CD4-positive, alpha-beta T cell treated with Interferon alpha-2 for 1 hour (primary cell): ENCODE measurements at places on chromosomes 2 and 18.

DNA sequence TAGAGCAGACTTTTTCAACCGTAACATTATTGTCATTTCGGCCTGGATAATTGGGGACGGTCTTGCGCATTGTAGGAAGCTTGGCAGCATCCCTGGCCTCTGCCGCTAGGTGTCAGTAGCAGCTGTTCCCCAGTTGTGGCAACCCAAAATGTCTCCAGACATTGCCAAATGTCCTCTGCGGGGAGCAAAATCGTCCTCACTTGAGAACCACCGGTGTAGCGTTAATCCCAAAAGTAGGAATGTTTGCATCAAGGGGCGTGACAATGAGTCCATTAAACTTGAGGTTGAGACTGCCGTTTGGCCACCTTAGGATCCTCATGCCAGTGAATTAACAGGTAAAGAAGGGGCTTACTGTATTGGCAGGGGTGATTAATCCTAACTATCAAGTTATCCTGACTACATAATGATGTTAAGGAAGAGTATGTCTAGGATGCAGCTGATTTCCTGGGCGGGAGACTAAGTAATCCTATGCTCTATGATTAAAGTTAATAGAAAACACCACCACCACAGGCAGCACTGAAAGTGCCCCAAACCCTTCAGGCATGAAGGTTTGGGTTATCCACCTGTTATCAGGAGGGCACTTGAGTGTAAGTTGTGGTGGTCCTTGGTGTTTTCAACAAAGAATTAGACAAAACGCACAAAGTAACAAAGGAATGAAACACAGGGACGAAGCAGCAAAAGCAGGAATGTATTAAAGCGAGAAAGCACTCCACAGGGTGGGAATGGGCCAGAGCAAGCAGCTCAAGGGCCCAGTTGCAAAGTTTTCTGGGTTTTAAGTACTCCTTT is 4.9 kb upstream of the ZC3H8 start:
- DNase-seq: peak; percentile 83

GRCh38 chr2:70503896-70504295 is 49.7 kb downstream of the TGFA start:
- DNase-seq: no peak

- DNase-seq: no peak
These were observed 935.0 kb downstream of the TRIB2 start for GRCh38 chr2:13651684-13652131.

DNA sequence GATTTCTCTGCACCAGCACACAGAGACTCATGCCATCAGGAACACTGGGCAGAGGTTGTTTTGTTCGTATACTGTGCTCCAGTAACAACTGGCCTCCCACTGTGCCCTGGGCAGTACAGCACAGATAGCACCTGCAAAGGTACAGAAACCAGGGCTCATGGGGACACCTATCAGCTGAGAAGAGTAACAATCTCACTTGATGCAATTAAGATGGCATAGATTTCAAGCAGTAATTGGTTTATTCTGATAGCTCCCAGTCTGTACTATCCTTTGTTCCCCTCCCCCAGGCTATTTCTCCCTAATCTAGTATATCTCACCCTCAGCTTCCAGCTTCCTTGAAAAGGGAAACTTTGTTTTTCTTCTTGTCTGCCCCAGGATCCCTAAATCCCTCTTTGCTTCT is 343.9 kb upstream of the MMADHC start:
- DNase-seq: no peak

- no peak for DNase-seq
These were observed 273.6 kb upstream of the NCKAP5 start for GRCh38 chr2:133841900-133842299.

DNA sequence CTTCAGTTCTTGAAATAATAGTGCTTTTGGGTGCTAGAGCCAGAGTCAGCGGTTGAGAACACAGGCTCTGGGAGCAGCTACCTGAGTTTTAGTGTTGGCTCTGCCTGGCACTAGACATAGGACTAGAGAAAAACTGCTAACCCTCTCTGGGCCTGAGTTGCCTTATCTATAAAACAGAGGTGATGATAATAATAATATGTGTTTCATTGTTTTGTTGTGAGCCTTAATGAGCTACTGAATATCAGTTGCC is 391.7 kb downstream of the PTPRM start:
- no peak for DNase-seq

DNA sequence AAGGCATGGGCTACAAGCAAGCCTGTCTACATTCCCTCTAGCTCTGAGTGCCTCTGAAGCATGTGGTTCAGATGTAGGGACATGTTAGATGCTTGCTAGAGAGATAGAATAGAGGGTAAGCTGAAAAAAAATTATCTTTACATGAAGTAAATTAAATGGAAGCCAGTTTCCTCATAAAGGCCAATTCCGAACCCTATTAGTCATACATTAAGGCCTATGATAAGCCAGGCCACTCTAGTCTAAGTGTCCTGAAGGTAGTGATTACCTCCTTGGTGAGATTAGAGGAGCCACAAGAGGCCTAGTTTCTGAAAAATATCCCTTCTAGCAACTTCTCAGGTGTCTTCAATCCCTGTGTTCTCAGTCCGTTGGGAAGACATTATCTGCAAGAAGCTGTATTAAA is 72.4 kb upstream of the NPAS2 start:
- no peak for DNase-seq

GRCh38 chr18:59448546-59448945 is 89.5 kb upstream of the LMAN1 start:
- no peak for DNase-seq

GRCh38 chr18:79569720-79570119 is 109.9 kb upstream of the CTDP1 start:
- no peak for DNase-seq

DNA sequence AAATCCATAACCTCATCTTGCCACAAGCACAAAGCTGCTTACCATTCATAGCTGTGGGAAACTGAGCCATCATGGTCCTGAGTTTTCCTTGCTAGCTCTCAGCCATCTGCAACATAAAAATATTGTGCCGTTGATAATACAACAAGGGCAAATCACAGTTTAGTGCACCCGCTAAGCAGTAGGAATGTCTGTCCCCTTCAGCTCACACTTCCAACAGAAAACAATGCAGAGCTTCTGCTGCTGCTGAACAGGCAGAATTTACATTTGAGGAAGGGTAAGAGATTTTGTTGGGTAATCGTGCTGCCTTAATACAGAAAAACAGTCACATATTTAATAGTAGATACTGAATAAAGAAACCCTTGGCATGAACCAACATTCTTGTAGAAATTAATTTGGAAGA is 32.3 kb downstream of the ITSN2 start:
- DNase-seq: no peak

- no peak for DNase-seq
These were observed 141.7 kb upstream of the B3GNT2 start for GRCh38 chr2:62054029-62054791.

DNA sequence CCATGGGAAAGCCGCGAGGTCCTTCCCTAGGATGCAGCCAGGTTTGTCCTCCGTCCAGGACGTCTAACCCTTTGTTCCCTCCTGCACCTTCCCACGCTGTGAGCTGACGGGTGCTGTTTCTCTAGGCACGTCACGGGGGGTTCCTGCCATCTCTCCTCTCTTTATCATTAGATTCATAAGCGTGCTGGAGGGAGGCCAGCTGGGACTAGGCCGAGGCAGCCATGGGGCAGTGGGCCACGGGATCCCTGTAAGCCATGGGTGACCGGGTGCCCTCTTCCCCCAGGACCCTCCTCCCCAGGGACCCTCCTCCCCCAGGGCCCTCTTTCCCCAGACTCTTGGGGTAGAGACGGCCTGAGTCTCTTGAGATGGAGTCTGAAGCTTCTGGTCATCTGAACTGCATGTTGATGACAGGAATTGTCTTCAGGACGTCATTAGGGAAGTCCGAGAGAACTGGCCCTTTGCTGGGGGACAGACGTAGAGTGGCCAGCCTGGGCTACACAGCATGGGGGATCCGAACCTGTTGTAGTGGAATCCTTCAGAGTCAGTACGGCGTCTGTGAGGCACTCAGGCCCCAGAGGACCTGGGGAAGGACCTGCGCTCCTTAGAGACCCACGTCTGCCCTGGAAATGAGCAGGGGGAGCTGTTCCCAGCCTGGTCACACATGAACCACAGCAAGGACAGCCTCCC is 108.1 kb downstream of the TPO start:
- DNase-seq: no peak

GRCh38 chr18:54116541-54117257 is 107.8 kb downstream of the MBD2 start:
- DNase-seq: no peak

- no peak for DNase-seq
These were observed 49.9 kb downstream of the LYPD1 start for GRCh38 chr2:132620115-132620514.

DNA sequence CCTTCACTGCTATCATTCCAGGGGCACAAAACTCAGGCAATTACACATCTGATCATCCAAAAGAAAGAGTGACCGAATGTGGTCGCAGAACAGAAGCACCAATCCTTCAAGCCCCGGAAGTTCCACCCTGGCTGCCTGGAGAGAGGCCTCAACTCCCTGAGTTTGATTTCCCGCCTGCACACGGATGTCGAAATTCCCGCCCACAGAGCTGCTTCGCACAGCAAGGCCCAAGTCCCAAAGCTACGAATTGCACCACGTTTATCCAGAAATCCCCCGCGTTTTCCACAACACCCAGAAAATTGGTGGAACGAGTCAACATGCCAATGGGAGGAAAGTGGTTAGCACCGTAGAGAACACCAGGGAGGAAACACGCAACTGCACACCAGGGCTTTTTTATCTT is 445.4 kb downstream of the EIPR1 start:
- no peak for DNase-seq

DNA sequence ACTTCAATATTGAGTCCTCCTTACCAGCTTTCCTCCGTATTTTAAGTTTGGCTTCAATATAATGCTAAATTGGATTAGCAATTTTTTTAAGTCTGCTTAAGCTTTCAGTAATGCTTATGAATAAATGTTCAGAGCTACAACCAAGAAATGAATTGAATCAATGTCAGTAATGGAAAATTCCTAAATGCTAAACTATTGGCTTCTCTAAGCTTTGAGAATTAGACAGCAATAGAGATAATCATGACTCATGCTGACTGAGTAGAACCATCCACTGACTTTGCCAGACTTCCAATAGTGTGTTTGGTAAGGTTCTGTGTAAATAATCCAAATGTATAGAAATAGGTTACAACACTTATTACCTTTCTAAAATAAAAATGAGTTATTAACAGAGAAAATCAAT is 8.9 kb upstream of the PDE1A start:
- no peak for DNase-seq

GRCh38 chr18:55584201-55584600 is 3.8 kb downstream of the TCF4 start:
- DNase-seq: no peak

GRCh38 chr2:141313972-141314371 is 816.8 kb downstream of the LRP1B start:
- no peak for DNase-seq

DNA sequence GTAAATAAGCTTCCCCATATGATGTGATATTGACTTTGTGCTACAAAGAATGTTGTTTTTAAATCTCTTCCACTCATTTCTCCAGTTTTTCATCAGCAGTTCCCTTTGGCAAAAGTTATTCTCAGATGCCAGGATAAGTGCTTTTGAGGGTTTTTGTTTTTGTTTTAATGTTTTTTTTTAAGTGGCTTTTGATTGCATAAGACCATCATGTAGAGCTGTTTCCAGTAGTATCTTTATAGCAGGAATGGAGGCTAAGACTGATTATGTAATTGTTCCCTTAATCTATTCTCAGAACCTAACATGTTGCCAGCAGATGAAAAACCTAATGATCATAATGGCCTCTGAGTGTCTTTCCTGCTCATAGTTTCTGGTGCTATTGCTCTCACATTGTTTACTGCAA is 77.9 kb downstream of the CABLES1 start:
- DNase-seq: no peak

- no peak for DNase-seq
These were observed 5.2 kb downstream of the MZT2B start for GRCh38 chr2:130187268-130187667.

- DNase-seq: no peak
These were observed 282.9 kb upstream of the TNP1 start for GRCh38 chr2:217142649-217143266.

- no peak for DNase-seq
These were observed 282.2 kb upstream of the SOX11 start for GRCh38 chr2:5409898-5410381.

DNA sequence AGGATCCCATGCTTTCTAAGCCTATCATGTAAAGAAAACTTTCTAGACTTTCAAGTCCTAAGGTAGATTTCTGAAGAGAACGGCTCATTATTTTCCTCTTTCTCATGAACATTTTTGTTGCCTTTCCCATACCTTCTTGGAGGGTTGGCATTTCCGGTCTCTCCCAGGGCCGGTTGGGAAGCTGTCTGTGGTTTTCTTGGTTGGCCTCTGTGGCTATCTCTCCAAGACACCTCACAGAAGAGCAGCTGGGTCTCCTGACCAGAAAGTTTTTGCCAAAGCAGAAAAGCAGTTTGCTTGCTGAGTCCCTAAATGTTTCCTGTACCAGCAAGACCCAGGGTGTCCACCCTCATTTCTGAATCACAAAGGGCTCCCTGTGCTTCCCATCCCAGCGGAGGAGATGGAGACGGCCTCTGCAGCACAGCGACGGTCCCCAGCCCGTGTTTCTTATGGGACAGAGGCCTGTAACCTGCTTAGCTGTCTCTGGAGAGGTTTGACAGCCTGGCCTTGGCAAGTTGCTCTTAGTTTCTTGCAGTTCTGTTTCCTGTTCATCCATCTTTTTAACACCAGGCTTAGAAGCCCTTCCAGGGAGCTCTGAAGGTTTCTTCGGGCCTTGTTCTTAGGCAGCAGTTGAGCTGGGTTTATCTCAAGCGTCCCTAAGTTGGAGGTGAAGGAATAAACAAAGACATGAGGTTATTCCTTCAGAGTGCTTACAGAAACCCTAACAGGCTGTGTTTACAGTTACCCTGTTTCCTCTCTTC is 39.8 kb downstream of the GREB1 start:
- DNase-seq: no peak

DNA sequence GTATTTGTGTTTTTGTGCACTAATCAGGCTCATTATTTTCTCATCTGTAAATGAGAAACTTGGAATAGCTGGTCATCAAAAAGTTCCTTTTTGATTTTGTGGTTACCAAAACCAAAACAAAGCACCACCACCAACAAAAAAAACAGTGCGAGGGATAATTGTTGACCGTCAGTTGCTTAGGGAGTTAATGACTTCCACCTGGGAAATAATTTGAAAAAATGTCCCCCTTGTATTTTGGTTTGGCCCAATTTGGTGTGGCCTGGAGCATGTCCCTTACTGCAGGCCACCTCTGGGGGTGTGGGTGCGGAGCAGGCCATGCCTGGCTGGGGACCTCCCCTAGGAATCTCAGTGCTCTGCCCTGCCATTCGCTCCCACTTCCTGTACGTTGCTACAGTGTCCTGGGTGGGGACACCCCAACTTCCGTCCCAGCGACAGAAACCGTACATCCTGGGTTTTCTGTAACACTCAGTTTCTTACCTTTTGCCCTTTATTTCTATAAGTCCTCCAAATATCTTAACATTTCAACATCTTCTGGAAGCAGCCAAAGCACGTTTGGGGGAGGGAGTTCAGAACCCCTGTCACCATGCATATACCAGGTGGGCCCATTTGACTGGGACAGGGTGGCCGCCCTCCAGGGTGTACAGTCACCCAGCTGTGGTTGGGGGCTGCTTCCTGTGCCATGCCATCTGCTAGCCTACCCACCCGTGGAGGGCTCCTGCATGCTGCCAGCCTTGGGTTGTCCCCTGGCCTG is 31.3 kb downstream of the NCK2 start:
- peak; percentile 63 for DNase-seq
